ENCODE measurements at places on chromosomes 16 and 17.

DNA sequence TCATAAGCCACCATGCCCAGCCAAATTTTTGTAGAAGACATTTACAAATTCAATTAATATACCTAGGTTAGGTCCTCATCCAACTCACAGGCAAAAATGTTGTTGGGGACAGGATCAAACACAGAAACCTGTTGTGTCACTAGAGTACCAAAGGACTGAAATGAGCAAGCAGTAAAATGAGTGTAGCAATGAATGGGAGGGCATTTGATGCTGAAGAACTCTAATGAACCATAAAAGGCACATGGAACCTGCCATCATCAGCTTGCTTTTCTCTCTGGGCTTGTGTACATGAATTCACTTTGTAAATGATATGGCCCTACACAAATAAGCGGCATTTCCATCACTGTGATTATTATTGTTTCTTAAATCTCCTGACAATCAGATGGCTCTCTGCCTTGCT is 17.8 kb downstream of the USP31 start:
- DNase-seq = no peak

- no peak for DNase-seq
Measured at GRCh38 chr17:7888184-7888920, at the start of gene CHD3. Gene CHD3 (plus strand): TSS chr17:7888789. CDS start chr17:7889001, 212 bp downstream.

DNA sequence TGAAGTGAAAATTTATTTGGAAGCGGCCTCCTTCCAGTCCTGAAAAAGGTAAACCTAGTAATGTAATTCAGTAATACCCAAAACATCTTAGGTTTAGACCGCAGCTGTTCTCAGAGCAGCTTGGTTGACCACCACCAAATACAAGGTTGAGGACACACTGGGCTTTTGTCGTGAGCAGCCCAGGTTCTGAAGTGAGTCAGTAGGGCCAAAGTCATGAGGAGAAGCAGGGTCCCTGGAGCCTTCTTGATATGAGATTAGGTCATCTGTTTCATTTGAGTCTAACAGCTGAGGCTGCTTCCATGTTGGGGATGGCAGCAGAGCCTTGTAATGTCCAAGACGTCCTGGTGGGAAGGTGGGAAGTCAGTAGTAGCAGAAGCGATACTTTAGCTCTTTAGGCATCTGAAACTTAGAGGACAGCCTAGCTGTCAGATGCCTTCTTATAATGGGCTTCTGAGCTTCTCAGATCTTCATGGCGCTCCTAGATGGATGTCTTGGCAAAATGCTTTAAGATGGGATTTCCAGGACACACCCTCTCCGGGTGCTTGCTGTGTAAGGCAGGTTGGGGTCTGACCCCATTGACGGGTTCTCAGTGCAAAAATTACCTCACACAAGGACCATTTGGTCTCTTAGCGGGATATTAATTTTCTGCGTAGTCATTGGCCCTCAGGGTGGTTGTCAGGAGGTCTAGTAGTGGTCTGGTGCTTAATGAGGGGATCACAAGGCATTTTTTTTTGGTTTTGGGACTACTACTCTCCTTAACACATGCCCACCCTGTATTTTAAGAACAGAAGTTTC is 2.4 kb downstream of the ALKBH5 start:
- no peak for DNase-seq

- DNase-seq = no peak
Measured at GRCh38 chr16:79415983-79416640, 184.4 kb downstream of the MAF start.

- no peak for DNase-seq
Measured at GRCh38 chr16:78040396-78040795, 18.0 kb downstream of the CLEC3A start.

DNA sequence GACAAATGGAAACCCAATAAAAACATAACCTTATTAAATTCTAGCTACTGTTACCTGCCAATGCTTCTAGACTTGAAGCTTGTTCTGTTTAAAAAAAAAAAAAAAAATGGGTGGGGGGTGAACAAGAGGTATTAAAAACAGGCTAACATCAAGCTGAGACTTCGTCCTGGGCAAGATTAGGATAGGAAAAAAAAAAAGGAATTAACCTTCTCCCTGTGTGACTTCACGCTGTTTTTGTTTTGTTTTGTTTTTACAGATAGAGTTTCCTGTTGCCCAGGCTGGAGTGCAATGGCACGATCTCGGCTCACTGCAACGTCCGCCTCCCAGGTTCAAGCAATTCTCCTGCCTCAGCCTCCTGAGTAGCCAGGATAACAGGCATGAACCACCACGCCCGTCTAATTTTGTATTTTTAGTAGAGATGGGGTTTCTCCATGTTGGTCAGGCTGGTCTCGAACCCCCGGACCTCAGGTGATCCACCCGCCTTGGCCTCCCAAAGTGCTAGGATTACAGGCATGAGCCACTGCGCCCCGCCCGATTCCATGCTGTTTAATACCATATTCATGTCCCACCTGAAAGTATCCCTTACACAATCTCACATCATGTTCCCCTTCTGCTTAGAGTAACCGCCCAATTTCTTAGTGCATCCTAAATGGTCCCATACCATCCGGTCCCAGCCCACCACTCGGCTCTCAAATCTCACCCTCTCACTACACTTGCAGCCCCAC is 2.2 kb downstream of the USP31 start:
- DNase-seq = no peak
